Activated naive CD4-positive, alpha-beta T cell treated with anti-CD3 and anti-CD28 coated beads, Interleukin-2, amount 10 ng/mL, durations not matched to agents 5 hours and 36 hours (primary cell): ENCODE measurements at places on chromosomes 2 and 18. TPM values are rescaled to one million over a fixed set of nuclear protein-coding genes. Genes with fewer than 3 reads are reported as not detected.

Gene BOK
- total RNA-seq, result 0.19 TPM

Gene ADCY3
- 35.2 TPM for total RNA-seq

Gene TCF23
- not detected for total RNA-seq

Gene VSNL1
- total RNA-seq, result not detected

Gene HIBCH
- 11.7 TPM for total RNA-seq

Gene NUP35
- 12.7 TPM for total RNA-seq

Gene KRTCAP3
- total RNA-seq, result 7.1 TPM

Gene PSTPIP2
- 11.3 TPM for total RNA-seq

Gene DSC2
- not detected for total RNA-seq

Gene SGO2
- total RNA-seq, result 32.2 TPM

Gene TUBB8B
- total RNA-seq, result not detected

Gene EPB41L3
- 6.9 TPM for total RNA-seq

Gene CIB4
- total RNA-seq, result not detected

Gene C1QL2
- not detected for total RNA-seq

Gene RGPD3
- 0.19 TPM for total RNA-seq

Gene BMP10
- total RNA-seq, result not detected

Gene UGT1A8
- total RNA-seq, result not detected

Gene CAVIN2
- not detected for total RNA-seq

Gene NT5DC4
- not detected for total RNA-seq

Gene THADA
- total RNA-seq, result 27.7 TPM

Gene ASB18
- total RNA-seq, result not detected

Gene CCDC148
- not detected for total RNA-seq

Gene INO80C
- total RNA-seq, result 21.8 TPM

Gene RAB31
- 1.2 TPM for total RNA-seq

Gene GPR45
- total RNA-seq, result not detected

Gene NDC80
- total RNA-seq, result 66.9 TPM
